T-helper 1 cell (primary cell): ENCODE measurements at places on chromosomes 4 and X.

DNA sequence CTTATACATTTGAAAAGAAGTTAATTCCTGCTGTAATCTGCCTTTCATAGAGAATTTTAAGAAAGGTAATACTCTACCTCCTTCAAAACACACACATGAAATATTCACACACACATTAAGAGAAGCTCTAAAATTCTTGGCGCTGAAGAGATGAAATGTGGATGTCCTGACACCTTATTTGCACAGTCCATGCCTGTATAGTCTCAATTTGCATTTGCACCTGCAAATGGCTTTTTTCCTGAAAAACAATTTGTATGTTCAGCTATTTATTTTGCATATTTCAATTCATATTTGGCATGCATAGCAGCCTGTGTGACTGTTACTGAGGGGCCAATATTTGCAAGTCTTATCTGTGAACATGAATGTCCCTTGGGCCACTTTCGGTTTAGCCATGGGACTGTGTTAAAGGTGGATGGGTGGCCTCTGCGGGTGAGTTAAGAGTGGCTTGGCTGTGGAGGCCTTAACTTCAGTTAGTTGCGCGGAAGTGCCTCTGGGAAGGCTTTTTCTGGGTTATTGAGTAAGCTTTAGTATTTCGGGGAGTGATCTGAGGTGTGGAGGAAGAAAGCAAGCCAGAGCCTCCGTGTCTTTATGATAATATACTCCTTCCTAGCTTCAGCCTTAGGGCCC, 443.3 kb upstream of the FAT1 start:
- DNase-seq = no peak

- no peak for DNase-seq
Measured at GRCh38 chr4:112144546-112145325, 518 bp upstream of the FAM241A start.

GRCh38 chr4:168797738-168798375, 212.2 kb downstream of the CBR4 start:
- no peak for DNase-seq

DNA sequence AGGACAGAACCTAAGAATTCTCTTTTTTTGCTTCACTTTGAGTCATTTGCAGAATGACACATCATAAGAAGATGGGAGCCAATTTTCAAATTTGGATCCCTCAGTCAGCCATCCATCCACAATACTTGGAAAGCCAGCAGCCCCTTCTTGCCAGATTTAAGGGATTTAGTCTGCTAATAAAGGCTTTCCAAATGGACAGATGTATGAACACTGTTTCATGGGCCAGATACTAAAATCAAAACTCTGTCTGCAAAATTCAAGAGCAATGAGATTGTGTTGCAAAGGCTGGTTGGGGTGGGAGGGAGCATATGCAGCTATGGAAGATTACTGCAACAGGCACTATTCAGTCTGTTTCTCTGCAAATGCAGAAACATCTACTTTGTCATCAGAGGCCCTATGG, 37.7 kb upstream of the KCNIP4 start:
- no peak for DNase-seq
